Jurkat, Clone E6-1 (cell line): ENCODE measurements at places on chromosomes 1 and 21.

DNA sequence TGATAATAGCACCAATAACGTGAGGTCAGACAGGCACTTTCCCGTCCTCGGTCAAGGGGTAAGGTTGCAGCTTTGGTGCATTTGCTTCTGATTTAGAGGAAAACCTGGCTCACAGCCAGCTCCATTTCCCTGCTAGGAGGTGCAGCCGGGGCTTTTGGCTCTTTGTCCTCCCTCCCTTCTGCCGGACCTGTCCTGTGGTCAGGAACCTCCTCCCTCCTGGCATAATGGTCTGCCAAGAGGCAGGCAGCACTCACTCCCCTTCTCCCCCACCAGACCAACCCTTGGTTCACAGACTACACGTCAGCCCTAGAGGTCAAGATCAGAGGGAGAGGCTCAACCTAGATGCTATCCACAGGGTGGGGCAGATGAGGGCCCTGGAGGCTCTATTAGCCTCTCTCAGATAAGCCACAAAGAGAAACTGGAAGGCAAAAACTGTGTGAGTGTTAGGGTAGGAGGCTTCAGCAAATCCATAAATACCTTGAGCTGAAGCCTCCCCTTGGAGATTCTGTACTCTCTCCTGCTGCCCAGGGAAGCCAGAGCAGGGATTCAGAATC lies 64.8 kb downstream of the PLXNA2 start:
- DNase-seq = no peak

DNA sequence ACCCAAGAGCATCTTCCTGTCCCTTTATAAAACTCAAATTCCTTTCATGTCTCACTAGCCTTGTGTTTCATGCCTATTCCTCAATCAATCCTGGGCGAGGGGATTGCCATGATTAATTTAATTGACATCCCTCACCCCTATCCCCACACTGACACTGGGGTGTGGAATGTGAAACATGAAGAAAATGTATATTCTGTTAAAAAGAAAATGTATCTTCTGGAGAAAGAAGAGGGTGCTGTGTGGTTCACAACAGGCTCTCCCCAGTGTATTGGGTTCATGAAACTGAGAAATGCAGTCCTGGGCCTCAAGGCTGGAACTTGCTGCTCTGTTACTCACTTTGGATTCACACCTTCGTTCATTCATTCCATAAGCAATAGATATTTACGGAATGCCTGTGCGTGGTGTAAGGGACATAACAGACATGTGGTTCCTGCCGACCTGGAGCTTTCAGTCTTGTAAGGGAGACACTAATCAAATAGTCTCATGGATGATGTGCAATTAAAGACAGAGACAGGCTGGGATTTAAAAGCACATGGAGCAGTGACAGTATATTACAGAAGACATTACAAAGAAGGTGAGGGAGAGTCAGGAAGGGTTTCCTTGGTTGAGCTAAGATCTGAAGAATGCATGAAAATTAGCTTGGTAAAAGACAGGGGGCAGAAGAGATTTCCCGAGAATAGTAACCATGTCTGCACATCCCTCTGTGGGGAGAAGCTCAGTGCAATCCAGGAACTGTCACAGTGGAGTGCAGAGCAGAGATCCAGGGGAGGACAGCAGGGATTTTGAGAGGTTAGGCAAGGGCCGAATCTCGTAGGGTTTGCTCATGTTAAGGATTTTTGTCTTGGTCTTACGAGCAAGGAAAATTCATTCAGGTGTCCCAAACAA lies 32.1 kb downstream of the SERTAD4 start:
- DNase-seq = no peak

- no peak for DNase-seq
Measured at GRCh38 chr1:244653439-244654107, 647 bp downstream of the DESI2 start.

- DNase-seq = no peak
Measured at GRCh38 chr1:160197231-160197630, 6.9 kb downstream of the CASQ1 start.

- DNase-seq = no peak
Measured at GRCh38 chr1:212586206-212587015, 22.1 kb upstream of the ATF3 start.

DNA sequence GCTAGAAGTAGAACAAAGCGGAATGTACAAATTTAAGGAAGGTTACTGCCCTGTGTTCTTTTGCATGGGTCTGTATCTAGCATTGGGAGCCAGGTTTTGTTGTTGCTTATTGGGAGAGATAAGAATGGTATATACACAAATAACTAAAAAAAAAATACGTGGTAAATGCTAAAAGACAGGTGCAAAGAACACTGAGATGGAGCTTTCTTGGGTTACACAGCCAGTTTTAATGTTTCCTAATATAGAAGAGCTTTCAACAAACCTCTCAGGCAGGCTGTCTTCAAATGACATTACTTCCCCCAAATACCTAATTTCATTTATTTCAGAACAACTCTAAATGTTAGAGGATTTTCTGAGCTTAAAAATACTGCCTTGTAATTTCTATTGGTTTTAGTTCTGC lies 1.4 kb upstream of the MDM4 start:
- DNase-seq = no peak

DNA sequence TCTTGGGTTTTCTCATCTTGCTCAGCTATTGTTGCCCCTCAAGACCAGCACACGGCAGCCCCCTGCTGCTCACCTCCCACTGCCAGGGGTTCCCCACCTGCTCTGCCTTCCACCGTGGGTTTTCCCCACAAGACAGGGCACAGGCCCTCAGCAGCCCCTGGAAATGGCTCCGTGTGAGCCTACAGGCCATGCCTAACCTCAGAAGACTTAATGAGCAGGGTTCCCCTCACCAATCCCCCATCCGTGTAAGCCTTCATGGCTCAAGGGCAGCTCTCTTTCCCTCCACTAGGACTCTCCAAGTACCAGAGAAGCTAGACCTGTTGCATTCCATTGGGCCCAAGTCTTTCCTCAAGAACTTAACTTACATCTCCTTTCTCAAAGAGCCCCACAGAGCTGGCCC lies 18.4 kb upstream of the RCAN3 start:
- DNase-seq = no peak
